ENCODE measurements at places on chromosomes 16 and 17.

GRCh38 chr17:4135489-4135888 is 7.3 kb downstream of the ZZEF1 start:
- no peak for DNase-seq

DNA sequence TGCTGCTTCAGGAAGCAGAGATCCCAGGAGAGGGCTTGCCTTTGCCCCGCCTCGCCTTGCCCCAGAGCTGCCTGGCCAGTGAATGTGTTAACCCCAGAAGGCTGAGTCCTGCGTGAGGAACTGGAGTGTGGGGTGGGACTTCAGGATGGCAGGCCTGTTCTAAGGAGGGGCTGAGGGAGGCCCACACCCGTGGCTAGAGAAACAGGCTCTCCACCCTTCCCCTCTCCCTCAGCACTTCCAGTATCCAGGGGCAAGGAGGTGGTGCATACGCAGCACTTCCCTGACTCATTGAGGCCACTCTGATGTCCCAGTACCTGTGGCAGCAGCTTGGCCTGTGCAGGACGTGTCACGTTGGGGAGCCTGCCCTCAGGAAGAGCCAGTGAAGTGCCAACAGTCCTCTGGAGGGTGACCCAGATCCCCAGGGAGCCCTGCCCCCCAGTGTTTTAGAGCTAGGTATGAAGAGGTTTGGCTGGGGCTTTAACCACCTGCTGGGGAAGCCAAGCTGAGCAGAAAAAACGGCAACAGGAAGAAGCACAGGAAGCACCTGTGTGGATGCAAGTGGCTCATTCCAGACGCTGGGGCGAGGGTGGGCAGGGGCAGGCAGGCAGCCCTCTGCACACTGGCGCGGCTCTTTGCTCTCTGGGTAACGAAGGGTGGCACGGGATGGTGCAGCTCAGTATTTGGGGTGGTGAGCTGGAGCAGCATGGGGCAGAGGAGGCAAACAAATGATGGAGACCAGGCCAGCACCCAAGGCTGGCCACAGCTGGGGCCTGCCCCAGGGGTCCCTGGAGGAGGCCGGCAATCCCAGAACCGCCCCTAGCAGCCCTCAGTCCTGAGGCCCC is 14.7 kb upstream of the CTCF start:
- no peak for DNase-seq

GRCh38 chr16:16021988-16022682 is 72.7 kb downstream of the ABCC1 start:
- no peak for DNase-seq

GRCh38 chr17:83125515-83126274 is 46.3 kb downstream of the METRNL start:
- no peak for DNase-seq

DNA sequence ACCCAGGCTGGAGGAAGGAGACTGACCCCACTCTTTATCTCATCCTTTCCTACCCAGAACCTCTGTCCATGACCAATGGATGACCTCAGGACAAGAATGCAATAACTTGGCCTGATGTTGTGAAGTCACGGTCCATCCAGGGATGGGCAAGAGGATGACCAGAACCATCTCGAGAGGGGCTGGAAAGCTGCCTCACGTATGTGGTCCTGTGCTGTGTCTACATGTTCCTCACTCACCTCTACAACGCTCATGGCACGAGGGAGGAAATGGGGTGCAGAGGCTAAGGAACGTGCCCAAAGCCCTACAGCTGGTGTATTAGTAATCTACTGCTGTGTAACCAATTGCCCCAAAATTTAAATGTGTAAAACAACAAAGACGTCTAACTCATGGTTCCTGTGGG is 7.3 kb upstream of the KCTD5 start:
- no peak for DNase-seq

DNA sequence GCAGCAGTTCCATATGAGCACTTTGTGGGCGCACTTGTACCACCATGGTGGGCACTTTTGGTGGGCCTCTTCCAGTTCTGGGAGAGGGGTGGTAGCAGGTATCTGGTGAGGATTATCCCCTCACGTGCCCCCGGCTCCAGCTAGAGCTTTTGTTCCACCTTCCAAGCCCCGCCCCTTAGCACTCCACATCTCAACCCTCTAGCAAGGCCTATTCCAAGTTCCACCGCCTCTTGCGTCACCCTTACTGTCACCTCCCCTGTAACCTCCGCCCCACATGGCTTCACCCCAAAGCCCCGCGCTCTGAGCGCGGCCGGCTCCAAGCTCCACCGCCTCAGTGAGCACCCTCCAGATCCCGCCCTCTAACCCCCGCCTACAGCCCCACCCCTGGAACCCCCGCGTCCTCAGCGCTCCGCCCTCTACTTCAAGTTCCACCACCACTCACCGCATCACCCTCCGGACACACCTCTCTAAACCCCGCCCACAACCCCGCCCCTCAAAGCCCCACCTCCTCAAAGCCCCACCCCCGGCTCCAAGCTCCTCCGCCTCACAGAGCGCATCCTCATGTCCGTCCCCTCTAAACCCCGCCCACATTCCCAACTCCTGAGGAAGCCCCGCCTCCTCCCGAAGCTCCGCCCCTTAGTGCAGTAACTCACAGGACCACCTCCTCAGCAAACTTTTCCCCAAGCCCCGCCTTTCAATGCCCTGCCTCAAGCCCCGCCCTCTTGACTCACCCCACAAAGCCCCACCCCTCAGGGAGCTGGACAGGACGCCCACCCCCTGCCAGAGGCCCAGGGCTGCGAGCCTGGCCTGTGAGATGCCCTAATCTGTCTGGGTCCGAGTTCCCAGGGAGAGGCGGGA is 11.1 kb downstream of the SCN4A start:
- DNase-seq = no peak

- DNase-seq = peak; percentile 61
Observed at GRCh38 chr17:7177191-7177953, 1.8 kb downstream of the ASGR1 start.
